Esophagus mucosa (tissue), 1 donor: ENCODE measurements at places on chromosomes 3 and 15.

DNA sequence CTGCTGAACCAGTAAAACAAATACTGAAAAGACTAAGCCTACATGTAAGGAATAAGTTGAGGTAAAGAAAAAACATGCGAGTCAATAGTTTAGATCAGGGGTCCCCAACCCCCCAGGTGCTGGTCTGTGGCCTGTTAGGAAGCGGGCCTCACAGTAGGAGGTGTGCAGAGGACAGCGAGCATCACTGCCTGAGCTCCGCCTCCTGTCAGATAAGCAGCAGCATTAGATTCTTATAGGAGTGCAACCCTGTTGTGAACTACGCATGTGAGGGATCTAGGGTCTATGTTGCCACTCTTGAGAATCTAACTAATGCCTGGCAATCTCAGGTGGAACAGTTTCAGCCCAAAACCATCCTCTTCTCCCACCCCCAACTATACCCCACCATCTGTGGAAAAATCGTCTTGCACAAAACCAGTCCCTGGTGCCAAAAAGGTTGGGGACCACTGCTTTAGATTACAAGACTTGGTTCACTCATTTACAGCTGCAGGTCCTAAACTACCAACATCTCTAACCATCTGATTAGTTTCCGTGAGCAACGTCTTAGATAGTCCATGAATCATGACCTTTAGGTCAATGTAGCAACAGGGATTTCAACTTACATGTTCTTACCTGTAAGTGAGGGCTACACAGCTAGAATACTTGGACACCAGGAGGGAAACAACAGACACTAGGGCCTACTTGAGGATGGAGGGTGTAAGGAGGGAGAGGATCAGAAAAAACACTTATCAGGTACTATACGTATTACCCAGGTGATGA lies 66.7 kb downstream of the TRANK1 start:
- no peak for ATAC-seq

DNA sequence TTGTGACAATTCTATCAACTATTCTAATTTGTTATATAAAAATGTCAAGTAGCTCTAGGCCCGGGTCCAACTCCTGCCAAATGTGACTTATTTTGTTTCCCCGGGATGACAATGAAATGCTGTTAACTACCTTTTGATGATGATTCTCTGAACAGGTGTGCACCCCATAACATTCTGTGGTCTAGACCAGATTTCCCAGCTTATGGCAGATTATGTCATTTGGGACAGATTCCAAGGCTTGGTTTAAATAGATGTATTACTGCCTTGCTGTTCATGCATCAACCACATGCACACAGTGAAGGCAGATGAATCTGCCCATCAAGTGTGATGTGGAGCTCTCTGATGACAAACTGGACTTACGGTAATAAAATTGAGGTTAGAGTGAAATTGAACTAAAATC lies 150.5 kb downstream of the MECOM start:
- ATAC-seq = no peak

GRCh38 chr3:180277041-180277440 lies 240.3 kb upstream of the PEX5L start:
- ATAC-seq = no peak

DNA sequence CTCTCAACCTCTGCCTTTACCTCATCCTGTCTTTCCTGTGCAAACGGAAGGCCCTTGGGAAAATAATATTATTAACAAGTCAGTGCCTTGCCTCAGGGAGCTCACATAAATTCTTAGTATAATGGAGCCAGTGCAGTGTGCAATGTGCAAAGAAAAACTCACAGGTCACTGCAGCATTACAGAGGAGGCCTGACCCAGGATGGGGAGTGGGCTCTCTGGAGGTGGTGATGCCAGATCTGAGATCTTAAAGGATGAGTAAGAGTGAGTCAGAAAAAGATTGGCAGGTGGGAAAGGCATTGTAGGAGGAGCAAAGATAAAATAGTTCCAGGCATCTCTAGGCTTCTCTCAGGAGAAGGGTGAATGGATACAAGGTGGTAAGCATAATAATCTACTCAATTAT lies 185.6 kb upstream of the ADAMTS9 start:
- ATAC-seq = no peak

DNA sequence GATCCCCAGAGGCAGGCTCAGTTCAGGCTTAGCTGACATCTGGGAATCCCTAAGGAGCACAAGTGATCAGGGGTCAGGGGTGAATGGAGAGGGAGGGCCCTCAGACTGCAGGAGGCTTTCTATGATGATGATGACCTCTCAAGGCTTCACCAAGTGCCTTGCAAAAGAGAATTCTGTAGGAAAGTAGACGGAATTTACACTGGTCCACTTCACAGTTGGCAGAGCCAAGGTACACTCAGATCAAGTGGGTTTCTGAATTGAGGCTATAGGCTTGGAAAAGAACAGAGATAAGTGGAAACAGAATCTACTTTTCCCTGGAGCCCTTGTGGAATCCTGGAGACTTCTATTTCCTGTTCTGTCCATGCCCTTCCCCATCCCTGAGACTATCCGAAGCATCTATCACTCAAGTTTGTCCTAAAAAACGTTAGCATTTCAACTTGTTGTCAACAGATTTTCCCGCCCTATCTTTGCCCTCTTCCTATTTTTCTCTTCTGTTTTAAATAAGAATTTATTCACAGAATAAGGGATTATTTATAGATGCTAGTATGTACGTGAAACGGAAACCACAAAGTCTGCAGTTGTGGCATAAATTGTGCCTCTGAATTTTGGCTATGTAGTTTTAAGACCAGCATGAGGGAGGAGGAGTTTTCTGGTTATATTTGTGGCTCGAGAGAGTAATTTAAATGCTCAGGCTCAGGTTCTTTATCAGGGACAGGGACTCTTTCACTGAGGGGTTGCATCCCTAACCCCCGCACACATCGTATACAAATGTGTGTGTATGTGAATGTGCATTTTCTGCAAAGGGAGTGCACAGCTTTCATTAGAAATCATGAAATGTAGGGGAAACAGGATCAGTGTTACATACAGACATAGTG lies 12.8 kb downstream of the GCSAM start:
- ATAC-seq = no peak

- peak; percentile 24 for ATAC-seq
Observed at GRCh38 chr3:11131371-11131770, 22.9 kb upstream of the HRH1 start.

GRCh38 chr15:90994059-90994416 lies 297 bp downstream of the PRC1 start:
- peak; percentile 25 for ATAC-seq

DNA sequence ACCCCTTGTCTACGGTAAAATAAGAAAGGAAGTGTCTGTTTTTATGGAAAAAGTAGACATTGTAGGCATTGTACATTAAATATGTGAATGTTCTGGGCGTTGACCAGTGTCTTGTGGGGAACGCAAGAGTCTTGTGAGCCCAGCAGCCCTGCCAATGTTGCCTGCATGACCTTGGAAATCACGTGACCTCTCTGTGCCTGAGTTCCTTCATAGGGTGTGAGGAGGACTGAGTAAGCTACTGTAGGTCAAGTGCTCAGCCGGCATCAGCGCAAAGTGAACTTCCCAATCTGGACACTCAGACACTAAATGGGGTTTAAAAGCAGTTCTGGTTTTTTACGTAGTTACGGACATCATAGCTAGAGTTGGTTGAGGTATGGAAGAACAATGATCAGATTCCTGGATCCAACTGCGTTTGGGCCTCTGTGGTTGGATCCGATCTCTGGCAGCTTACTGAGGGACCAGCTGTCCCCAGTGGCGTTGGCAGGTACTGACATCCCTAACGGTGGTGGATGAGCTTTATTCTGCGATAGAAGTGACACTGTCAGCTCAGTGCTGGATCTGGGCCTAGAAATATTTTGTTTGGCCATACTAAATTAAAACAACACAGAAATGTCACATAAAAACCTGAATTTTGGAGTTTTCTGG lies 63.8 kb downstream of the SPSB4 start:
- no peak for ATAC-seq

GRCh38 chr15:43776101-43776717 lies 557 bp downstream of the ELL3 start:
- peak; percentile 28 for ATAC-seq

GRCh38 chr3:72298201-72299152 lies 513.5 kb upstream of the PROK2 start:
- ATAC-seq = no peak

DNA sequence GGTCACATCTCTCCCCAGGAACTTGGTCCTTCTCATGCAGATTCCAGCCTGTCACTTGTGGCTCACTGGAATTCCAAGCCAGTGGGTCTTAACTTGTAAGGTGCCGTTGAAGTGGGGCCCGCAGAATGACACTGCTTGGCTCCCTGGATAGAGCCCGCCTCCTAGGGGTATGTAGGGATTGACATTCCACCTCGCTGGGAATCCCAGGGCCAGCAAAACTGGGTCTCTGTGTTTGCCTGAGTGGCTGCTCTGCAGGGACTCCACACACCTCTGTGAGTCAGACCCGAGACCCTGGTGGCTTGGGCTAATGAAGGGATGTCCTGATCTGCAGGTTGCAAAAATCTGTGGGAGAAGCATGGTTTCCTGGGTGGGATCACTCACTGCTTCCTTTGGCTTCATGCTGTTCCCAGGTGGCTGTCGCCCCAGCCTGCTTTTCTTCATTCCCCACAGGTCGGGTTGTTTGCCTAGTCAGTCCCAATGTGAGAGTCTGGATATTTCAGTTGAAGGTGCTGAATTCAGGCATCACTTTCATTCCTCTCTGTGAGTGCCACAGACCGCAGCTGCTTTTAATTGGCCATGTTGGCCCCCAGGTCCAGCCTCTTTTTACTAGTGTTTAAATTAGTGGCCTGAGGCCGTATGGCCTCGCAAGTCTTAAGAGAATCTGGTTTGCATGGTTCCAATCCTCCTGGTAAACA lies 156.0 kb upstream of the TRIM42 start:
- no peak for ATAC-seq

- ATAC-seq = peak; percentile 98
Observed at GRCh38 chr15:60865507-60865906, 363.6 kb downstream of the RORA start.

GRCh38 chr3:105532251-105532650 lies 165.5 kb downstream of the ALCAM start:
- ATAC-seq = no peak

DNA sequence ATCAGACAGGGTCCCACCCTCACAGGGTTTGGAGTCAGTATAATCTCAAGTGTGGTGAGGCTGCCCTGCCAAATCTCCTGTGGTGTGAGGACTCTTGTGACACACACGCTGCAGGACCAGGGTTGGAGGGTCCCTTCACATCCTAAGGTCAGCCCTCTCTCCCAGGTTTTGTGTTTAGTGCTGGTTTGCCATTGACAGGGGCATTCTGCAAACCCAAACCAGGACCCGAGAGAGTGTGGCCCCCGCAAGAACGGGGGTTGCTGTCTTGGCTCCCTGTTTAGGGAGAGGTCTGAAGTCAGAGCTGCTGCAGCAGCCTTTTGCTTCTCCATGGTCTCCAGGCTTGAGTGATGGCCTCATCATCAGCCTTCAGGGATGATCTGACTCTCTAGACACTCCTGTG lies 14.7 kb downstream of the FAM107A start:
- ATAC-seq = no peak

DNA sequence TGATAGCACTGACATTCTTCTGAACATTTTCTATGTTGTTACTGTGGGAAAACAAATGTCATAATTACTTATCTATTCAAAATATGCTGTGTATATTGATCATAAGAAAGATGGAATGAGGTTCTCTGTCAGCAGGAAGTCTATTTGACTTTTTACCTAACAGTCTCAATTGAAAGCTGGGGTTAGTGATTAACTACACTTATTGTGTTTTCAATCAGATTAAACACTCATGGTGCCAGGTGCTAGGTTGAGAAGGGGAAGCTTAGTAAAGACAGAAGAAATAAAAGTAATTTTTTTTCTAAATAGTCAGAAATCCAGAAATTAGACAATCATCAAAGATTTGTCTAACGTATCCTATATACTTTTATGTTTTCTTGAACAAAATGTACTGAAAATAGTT lies 281.0 kb upstream of the NR2E3 start:
- no peak for ATAC-seq

DNA sequence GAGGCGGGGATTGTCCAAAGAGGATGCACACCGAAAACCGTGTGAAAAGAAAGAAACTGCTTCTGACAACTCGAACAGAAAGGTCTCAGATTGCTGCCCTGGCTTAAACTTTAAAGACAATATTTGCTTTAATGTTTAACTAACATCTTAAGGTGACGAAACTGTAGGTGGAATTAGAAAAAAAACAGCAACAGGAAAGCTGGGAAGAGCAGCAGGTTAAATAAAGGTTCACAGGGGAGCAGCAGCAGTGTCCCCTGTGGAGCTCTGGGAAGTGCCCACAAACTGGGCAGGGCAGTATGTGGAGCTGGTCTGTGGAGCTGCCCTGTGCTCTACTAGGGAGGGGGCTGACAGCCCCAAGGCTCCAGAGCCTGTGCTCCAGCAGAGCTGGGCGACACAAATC lies 25.4 kb downstream of the RUVBL1 start:
- ATAC-seq = no peak

- ATAC-seq = peak; percentile 80
Observed at GRCh38 chr3:11582191-11582968, 61.3 kb downstream of the VGLL4 start.

GRCh38 chr3:70959506-70960291 lies 623.8 kb downstream of the FOXP1 start:
- no peak for ATAC-seq

- no peak for ATAC-seq
Observed at GRCh38 chr15:89142423-89142822, 54.2 kb downstream of the ABHD2 start.
